ENCODE measurements at places on chromosomes 13 and 19.

- no peak for DNase-seq
Observed at GRCh38 chr13:31015199-31015598, 82.7 kb downstream of the TEX26 start.

DNA sequence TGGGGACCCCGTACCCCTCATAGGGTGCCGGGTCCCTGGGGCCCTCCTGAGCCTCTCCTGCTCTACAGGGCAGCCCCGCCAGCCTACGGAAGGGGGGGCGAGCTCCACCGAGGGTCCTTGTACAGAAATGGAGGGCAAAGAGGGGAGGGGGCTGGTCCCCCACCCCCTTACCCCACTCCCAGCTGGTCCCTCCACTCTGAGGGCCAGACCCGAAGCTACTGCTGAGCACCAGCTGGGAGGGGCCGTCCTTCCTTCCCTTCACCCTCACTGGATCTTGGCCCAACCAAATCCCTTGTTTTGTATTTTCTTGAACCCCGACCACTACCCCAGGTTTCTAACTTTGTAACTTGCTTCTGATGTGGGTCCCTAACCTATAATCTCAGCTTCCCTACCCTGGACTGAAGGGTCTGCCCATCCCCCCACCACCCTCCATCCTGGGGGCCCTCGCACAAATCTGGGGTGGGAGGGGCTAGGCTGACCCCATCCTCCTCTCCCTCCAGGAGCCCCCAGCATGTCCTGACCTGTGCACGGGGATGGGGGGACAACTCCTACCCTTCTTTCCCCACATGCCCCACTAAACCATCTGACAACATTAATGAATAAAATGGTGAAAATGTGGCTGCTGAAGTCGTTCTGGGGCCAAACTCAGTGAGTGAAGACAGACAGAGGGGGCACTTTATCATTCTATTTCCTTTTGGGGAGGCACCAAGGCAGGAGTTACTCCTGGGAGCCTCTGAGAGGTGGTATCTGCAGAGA, 13.0 kb downstream of the ARHGAP33 start:
- no peak for DNase-seq

DNA sequence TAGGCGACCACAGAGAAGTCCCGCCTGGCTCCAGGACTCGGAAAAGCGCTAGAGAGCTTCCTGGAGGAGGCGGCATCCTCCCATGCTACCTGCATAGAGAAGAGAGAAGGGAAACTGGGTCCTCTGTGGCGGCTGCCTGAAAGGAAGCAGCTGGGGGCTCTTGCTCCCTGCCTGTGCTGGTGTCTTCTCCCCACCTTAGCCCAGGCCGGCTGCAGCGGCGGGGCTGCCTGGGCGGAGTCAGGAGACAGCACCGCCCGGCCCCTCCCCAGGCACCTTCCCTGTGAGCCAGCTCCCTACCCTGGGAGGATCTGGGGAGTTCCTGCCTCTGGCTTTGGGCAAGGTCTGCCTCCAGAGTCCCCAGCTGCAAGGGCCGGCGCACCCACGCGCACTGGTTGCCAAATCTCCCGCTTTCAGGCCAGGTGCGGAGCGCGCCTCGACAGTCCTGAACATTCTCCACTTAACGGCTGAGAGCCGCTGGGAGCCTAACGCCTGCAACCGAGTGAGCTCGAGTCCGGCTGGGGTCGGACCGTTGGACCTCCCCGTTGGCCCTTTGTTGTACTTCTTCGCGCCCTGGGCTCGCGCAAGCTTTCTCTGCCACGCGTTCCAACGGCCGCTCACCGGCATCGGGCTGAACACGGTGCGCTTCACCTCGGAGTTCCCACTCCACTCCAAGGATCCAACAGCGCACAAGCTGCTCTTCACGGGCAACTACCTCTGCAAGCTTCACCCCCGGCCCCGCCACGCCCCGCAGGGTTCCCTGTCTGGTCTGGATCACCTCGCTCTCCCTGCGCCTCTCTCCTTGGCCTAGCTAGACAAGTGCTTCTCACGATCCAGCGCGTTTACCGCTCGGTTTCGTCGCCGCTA, 21.8 kb upstream of the ZNF30 start:
- DNase-seq = no peak

- DNase-seq = no peak
Observed at GRCh38 chr19:32895384-32895783, 25.8 kb upstream of the SLC7A9 start.

DNA sequence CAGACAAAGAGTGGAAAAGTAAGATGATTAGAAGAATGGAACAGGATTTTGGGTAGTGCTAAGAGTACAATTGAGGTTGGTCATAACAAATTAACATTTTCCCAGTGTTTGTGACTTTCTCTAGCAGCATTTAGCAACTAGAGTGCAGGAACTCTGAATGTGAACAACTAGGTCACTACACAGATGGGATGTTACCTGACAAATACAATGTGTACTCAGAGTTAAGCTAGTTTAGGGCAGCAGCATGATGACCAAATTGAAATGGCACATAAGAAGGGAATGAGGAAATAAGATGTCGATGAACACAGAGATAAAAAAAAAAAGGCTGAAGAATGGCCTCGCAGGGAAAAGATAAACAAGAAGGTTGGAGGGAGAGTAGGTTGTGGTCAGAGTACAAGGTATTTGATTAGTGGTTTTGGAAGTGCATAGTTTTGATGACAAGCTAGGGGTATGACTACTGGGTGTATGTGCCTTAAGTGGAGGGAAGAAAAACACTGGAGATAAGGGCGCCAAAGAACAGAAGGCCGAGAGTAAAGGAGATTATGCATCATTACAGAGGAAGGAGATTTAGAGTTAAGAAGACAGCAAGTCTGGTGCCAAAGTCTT, 381.1 kb downstream of the FGF14 start:
- no peak for DNase-seq

- DNase-seq = no peak
Observed at GRCh38 chr13:90742381-90742780, 605.1 kb upstream of the MIR17HG start.

Measured in stimulated activated CD8-positive, alpha-beta memory T cell treated with anti-CD3 and anti-CD28 coated beads, Interleukin-4, amount 100 ng/mL, for 1 hour (primary cell).